ENCODE measurements at places on chromosomes 1 and 21.

- no peak for DNase-seq
These were observed 107.8 kb downstream of the LAMC2 start for GRCh38 chr1:183293876-183294275.

DNA sequence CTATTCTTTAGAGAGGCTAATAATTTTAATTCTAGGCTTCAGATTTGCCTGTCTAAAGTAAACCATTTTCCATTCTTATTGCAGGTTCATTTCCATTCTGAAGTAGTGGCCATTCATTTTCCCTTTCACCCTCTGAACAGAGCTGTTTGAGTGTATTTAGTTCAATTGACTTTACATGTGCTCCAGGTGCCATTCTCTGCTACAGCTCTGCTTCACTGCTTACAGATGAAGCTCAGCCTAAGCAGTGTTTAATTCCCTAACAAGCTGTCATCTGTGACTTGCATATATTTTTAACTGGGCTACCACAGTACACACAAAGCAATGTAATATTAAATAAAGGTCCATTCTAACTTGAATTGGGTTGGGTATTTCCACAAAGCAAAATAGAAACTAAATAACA is 1031.6 kb downstream of the KCNT2 start:
- no peak for DNase-seq

DNA sequence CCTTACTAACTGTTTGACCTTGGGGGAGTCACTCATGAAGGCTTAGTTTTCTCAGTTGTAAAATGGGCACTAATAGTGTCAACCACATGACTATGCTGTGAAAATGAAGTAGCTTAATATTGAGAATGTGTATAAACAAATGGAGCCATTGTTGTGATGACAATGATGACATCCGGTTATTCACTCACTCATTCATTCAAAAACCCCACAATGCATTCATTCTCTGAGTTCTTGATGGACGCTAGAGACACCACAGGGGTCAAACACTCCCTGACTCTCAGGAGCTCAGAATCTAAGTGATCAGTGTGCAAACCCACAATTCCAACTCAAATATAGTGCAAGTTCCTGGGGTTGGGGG is 138.9 kb downstream of the FOXD2 start:
- no peak for DNase-seq

DNA sequence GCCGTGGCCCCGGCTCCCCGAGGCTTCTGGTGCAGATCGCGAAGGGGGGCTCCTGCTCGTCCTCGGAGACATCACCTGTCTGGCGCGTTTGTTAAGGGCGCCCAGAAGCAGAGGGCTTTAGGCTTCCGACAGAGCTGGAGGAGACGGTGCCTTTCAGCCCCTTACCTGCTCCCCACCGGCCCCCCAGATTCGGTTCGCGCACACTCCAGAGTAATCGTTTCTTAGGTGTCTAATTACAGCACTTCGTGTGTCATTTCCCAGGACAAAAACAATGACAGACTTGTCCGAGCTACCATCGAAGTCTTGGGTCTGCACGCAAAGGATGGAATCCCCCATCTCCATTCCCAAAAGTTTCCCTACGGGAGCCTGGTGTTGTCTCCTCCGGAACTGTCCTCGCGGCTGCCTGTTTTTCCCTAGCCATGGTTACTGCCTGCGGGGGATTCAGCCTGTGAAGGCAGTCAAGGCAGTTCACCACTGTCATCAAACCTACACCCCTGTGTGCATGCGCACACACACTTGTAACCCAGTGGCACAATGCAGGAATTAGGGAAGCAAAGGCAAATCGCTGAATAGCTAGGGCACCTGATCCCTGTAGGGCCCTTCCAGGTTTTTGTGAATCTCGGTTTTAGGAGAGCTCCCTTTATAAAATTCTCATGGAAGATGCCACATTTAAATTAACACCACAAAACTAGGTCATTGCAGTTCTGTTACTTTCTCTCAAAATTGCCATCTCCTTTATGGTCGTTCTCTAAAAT is 738 bp upstream of the CDC42BPA start:
- no peak for DNase-seq

- DNase-seq = no peak
These were observed 77.1 kb upstream of the TNR start for GRCh38 chr1:175820456-175821025.

GRCh38 chr21:39651206-39651605 is 38.5 kb downstream of the B3GALT5 start:
- DNase-seq = no peak

- no peak for DNase-seq
These were observed 18.8 kb upstream of the GPR137B start for GRCh38 chr1:236123563-236123962.

DNA sequence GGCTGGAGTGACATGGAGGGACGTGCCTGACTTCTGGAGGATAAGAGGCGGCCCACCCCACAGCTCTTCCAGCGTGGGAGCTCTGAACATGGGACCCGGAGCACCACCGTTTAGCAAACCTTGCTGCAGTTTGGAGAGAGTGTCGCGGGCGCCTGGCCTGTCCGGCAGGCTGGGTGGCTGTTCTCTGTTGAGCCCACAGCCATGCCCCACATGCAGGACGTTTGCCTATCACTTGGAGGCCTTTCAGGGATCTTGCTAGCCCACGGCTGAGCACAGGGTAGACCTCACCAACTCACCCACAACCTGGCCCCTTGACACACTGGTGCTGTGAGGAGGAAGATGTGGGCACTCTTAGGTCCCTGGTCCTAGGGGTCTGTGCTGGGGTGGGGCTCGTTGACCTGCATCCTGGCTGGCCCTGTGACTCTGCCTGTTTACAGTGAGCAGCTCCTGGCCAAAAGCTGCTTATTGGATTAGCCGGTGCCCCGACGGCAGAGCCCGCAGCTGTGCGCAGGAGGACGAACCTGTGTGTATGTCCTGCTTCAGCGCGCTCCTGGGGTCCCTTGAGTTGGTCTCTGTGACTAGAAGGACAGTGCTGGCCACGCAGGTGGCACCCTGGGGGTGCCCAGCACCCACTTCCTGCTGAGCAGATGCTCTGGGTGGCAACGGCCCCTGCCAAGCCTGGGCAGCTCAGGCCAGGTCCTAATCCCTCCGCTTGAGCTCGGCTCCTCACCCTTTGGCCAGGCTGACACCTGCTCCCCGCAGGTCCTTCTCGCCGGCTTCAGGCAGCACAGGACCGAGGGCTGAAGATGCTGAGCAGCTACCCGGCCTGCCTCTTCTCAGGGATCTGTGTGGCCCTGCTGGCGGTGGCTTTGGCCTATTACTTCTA is 72.4 kb upstream of the TRAPPC10 start:
- no peak for DNase-seq

DNA sequence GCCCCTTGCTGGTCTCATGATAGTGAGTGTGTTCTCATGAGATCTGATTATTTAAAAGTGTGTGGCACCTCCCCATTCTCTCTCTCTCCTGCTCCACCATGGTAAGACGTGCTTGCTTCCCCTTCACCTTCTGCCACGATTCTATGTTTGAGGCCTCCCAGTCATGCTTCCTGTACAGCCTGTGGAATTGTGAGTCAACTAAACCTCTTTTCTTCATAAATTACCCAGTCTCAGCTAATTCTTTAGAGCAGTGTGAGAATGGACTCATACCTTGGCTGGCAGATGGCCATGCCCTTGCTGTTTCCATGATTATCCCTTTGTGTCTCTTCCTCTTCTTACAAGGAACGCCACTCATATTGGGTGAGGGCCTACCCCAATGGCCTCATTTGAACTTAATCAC is 40.3 kb downstream of the PSMG1 start:
- DNase-seq = no peak

DNA sequence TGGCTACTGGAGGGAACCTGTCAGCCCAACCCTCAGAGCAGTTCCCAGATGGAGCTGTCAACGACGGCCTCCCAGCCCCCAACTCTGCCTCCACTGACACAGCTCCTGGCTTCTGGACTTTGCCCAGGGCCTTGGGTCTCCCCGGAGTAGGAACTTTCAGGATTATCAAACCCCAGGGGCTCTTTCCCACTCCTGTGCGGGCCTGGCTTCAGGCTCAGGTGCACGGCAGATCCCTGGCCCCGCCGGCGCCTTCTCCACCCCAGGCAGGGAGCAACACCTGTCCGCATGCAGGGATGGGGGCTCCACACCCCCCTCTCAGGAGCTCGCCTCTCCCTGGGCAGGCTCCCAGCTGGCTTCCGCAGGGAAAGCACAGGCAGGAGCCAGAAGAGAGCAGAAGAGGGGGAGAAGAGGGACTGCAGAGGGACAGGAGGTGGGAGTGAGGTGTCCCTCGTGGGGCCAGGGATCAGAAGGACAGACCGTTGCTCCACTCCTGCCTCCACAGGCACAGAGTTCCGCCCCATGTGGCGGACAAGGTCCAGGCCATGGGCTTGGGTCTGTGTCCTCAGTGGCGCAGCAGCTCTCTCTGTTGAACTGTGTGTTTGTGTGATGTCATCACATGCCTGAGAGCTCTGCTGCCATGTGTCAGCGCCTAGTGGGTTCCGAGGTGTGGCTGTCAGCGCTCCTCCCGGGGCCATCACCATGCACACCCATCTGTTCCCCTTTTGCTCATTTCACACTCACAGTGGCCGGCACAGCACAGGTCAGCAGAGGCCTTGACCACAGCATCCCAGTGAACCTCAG is 107.7 kb downstream of the PDE9A start:
- DNase-seq = no peak

- no peak for DNase-seq
These were observed 7.5 kb downstream of the NGF start for GRCh38 chr1:115330480-115331013.

- no peak for DNase-seq
These were observed 48.9 kb downstream of the AHDC1 start for GRCh38 chr1:27554759-27555699.

DNA sequence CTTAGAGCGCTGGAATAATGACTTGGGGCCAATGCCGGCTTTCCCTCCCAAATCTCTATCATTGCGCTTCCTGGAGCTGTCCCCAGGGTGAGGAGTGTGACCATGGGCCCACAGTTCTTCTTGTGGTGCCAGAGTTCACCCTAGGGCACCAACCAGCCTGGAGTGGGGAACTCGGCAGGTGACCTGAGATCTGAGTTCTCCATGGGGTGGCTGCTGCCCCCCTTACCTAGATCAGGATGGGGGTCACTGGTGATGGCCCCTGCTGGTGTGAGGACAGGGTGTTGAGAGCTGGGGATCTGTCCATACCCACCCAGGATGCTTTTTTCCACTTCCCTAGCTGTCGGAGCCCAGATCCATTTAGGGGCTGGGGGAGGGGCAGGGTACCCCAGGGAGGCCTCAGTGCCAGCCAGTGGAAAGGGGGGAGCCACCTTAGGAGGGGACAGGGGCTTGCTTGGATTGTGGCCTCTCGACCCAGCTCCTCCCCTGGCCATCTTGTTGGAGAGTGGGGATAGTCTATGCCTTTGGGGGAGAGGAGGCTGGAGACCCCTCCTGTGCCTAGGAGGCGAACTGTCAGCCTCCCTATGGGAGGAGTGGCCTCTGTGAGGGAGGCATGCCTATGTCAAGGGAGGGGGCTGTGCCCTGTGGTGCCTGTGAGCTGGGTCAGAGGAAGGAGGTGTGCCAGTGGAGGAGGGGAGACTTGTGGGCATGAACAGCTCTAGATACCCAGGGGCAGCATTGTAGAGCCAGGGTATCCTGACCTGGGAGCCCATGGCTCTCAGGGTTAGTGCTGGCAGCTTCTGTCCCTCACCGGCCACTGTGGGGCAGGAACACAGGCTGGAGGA is 1.7 kb downstream of the FOXO6 start:
- no peak for DNase-seq

DNA sequence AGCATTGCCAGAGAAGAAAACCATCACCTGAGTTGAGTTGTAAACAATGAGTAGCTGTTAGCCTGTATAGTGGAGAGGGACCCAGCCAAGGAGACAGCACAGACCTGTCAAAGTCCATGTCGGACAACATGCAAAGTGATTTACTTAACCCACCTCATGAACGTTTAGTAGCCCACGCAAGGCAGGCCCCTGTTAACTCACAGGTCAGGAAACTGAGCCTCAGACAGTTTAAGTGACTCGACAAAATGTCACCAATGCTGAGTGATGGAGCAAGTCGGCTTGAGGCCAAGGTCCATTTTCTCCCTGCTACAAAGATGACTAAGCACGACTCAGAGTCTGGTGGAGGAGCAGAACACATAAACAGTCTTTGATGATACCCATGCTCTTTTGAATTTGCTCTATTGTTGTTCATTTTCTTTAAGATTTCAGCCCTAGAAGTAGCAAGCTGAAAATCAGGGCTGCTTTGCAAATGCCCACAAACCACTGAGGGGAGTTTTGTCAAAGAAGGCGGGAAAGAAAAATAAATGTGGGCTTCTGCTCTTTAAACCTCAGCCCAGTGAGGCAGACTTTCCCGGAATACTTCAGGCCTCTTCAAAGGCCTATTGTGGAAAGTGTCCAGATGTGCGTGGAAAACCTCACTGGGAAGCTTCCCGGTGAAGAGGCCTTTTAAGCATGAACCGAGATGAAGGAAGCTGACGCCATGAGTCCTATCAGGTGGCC is 83.8 kb upstream of the HOOK1 start:
- DNase-seq = no peak

DNA sequence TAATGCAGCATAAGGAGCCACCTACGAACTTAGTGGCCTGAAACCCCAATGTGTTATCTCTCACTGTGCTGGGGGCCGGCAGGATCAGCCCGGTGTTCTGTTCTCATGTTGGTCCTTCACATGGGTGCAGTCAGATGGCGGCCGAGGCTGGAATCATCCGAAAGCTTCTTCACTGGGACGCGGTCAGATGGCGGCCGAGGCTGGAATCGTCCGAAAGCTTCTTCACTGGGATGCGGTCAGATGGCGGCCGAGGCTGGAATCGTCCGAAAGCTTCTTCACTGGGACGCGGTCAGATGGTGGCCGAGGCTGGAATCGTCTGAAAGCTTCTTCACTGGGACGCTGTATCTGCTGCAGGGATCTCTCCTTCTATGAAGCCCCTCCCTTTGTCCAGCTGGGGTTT is 12.6 kb upstream of the PCBP3 start:
- DNase-seq = no peak

- no peak for DNase-seq
These were observed 31.7 kb downstream of the MAN1A2 start for GRCh38 chr1:117398957-117399356.

GRCh38 chr1:116772648-116773045 is 18.4 kb downstream of the CD2 start:
- no peak for DNase-seq

- no peak for DNase-seq
These were observed 214.5 kb downstream of the KCNT2 start for GRCh38 chr1:196393742-196394141.

- no peak for DNase-seq
These were observed 2.9 kb downstream of the CYYR1 start for GRCh38 chr21:26570203-26570602.
